ENCODE measurements at places on chromosomes 11 and 22.

DNA sequence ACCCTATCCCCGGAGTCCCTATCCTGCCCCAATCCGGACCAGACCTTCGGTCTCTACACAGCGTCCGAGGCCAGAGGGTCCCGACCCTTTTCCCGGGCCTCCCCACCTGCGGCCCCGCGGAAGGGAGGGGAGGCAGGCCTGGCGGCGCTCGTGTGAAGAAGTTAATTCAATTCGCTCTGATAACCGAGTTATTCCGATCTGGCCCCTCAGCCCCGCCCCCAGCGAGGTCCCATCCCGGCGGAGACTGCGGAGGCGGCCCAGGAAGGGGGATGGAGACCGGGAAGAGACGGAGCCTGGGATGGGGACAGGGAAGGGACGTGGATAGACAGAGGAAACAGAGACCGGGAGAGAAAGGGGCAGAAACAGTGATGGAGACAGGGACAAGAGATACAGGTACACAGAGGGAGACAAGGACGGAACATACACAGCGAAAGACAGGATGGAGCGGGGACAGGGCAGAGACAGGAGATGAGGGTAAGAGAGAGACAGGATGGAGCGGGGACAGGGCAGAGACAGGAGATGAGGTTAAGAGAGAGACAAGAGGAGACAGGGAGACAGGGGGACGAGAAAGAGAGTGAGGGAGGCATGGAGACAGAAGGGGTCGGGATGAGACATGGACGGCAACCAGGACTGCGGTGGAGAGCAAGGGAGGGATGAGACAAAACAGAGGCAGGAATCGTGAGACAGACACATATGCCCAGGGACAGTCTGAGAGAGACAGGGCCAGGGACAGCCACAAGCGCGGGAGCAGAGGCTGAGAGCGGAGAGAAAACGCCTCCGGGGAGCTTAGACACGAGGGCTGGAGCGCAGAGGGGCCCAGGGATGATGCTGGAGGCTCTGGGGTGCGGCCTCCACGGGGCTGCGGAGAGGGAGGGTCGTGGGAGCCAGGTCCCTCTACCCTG is 636 bp upstream of the PHOX2A start:
- no peak for DNase-seq

DNA sequence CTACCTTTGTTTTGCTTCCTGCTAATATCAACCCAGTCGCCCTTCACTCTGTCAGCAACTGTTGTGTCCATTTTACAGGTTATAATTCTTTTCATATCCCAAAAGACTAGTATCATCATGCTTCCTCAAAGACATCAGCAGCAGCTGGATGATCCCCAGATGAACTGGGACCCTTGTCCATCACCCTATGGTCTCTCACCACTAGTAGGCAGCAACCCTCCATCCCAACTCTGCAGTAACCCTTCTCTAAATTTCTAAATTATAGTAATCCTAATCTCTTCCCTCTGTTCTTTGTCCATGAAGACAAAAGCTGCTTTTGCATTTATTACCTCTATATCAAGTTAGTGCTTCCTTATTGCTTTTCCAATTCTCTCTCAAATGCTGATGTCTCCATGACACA is 1025.8 kb downstream of the FAM181B start:
- no peak for DNase-seq

DNA sequence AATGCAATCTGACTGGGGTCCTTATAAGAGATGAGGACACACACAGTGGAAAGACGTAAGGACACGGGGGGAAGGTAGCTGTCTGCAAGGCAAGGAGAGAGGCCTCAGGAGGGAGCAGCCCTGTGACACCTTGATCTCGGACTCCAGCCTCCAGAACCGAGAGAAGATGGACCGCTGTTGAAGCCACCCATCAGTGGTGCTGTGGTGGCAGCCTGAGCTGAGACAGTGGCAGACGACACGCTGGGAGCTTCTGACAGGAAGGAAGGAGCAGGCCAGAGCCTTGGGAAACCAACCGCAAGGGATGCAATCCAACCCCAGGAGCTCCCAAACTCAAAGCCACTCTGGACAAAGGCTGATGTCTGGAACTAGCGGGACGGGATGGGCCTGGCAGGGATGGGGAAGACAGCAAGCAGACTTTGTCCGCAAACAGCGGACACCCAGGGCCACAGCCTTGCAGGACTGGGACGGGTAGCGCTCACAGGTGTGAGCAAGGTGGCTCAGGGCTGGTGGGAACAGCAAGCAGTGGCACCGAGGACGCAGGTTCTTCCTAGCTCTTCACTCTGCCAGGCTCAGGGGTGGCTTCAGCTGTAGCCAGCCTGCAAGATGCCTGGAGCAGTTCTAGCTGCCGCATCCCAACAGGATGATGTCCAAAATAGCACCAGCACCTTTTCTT is 10.9 kb downstream of the LTO1 start:
- DNase-seq, result no peak

DNA sequence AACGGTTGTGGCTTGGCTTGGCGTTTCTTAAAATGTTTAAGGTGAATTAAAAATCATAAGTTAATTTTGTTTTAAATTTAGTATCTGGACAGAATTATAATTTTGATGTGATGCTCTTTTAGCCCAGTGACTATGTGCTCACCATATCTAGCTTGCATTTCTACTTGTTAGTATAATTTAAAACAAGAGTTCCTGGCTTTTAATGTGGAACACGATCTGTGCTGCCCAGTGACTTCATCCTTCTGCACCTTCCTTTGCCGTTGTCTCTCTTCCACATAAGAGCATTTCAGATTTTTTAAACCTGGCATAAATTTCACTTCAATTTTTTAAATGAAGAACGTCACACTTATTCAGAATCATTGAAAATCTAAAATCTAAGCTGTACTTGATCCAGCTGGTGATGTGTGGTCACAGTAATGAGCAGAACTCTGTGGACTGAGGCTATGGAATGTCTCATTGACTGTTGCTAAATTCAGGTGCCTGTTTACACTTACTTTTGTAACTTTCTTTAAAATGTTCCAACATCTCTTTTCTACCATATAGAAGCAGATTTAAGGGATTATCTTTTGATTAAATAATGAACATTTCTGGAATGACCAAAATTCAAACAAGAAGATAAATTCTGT is 75.4 kb upstream of the ADSL start:
- DNase-seq, result no peak

DNA sequence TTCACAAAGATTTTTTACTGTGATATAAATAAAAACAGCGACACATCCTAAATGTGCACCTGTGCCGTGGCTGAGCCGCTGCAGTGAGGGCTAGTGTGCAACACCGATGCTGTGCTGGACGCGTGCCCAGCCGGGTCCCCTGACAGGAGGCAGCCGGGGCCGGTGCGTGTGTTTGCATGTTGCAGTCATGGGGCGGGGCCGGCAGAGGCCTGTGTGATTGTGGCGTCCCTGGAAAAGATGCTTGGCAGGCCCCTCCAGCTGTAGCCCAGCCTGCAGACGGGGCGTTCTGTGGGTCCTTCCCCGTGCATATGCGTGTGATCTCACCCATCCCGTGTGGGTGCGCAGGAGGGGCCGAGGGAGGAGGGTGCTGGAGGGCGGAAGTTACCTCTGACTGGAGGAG is 30.6 kb downstream of the MUC6 start:
- no peak for DNase-seq

DNA sequence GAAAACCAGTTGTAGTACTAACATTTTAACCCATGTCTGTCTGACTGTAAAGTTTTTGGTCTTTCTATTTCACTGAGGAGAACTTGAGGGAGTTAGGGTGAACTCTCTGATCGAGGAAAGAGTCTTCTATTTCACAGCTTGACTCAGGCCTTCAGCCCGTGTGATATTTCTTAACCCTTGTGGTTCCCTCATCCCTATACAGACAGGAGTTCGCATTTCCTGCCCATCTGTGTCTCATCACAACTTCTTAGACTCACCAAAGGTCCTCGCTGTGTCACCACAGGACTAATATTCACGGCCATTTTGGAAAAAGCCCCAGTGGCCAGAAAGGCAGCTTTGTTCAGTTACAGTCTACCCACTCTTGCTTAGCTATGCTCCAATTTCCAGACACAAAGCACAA is 172.8 kb downstream of the FAM181B start:
- no peak for DNase-seq

- DNase-seq, result no peak
These were observed 12.4 kb downstream of the MAJIN start for GRCh38 chr11:64959498-64959897.

- DNase-seq, result no peak
These were observed 106.0 kb downstream of the EMSY start for GRCh38 chr11:76550781-76551180.

DNA sequence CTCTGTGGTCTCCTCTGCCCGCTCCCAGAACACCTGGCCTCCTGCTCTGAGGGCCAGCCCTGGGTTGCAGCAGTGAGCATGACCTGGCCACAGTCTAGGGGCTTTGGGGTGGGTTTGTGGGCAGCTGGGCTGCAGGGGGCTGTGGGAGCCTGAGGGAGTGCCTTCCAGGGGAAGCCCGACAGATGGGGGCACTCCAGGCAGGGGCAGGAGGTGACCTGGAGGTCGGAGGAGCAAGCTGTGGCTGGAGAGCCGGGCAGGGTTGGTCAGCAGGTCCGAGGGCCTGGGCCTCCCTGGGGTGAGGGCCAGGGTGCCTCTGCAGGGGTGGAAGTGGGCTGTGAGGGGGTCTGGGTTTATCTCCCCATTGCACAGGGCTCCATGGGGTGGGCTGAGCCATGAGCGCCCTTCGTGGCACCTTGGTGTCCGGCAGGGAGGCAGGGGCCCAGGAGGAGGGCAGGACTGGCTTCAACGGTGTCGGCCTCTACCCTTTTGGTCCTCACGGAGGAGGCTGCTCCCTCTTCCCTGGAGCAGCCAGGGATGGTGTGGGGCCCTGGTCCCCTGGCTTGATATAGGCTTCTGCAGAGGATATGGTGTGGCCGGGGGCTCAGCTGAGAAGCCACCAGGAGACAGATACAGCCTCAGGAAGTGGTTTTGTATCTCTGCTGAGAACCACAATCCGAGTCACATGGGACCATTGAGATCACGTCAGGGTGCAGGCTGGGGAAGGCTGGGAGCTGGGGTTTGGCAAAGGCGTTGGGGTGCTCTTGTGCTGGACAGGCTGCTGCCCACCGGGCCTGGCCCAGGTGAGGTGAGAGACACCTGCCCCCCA is 22.3 kb downstream of the KCNQ1 start:
- DNase-seq, result peak; percentile 35

All from effector CD4-positive, alpha-beta T cell (primary cell).